ENCODE measurements at places on chromosomes 5 and 9. TPM values are rescaled to one million over a fixed set of nuclear protein-coding genes. Genes with fewer than 3 reads are reported as not detected.

Gene AK8
- polyA plus RNA-seq = 0.60 TPM

DNA sequence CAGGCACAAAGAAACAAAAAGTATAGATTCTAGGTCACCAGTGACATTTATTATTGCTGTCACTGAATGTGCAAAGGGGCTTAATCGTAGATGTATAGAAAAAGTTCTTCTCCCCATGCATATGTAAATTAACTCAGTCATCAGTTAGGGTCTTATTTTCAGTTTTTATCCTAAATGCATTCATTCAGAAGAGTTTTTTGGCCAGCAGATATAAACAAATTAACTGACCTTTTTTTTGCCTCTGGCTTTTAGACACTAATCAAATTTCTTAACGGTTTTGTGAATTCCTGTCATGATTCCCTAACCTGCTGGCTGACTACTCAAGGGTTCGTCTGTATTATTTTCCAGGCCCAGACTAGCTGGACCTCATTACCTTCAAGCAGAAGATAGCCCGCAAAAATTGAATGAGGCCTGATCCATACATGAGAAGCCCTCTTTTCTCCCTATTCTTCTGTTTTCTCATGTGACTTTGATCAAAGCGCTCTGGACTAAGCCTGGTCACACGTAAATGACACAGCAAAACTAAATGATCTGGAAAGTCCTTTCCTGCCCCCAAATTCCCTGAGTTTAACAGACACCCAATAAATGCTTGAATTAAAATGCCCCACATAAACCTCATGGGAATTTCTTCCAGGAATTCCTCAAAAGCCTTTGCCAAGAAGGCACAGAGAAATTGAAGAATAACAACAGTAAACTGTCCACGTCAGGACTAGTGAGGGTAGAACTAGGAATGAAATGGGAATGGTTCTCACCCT lies 83.7 kb downstream of the MYO10 start:
- no peaks in the 10 kb centered on the region for H3K27me3 ChIP-seq
- no peak for DNase-seq
- no peak overlapping the region for H3K4me3 ChIP-seq
- no peaks in the 10 kb centered on the region for H3K36me3 ChIP-seq

DNA sequence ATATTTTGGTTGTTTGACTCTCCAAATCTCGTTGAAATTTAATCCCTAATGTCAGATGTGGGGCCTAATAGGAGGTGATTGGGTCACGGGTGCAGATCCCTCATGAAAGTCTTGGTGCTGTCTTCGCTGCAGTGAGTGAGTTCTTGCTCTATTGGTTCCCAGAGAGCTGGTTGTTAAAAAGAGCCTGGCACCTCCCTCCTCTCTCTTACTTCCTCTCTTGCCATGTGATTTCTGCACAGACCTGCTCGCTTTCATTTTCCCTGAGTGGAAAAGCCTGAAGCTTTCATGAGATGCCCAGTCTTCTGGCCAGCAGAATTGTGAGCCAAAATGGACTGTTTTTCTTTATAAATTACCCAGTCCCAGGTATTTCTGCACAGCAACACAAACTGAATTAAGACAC lies 221.6 kb downstream of the MAT2B start:
- H3K27ac ChIP-seq = no peak overlapping the region
- no peaks in the 10 kb centered on the region for H3K27me3 ChIP-seq
- H3K4me3 ChIP-seq = no peak overlapping the region
- DNase-seq = no peak

- no peaks in the 10 kb centered on the region for H3K4me1 ChIP-seq
- no peak for DNase-seq
- H3K4me3 ChIP-seq = no peak overlapping the region
- no peak overlapping the region for H3K27ac ChIP-seq
These were observed 89.5 kb downstream of the EGFLAM start for GRCh38 chr5:38347896-38348295.

Gene F12
- polyA plus RNA-seq = 0.50 TPM

DNA sequence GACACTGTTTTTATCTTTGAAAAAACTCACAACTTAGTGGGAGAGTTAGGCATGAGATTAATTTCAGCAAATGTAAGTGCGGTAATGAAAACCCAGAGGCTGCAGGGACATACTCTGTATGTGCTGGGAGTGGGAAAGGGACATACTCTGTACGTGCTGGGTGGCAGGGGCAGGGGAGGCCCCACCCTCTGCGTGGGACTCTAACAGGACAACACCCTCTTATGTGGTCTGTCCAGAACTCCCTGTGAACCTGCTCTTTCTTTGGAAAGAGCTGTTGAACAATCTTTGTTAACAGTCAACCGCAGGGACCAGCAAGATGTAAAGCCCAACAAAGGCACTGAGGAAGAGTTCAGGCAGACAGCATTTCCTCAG lies 2.4 kb downstream of the MLANA start:
- H3K36me3 ChIP-seq = peaks cover 26% of the 10 kb centered on the region
- DNase-seq = no peak
- no peaks in the 10 kb centered on the region for H3K27me3 ChIP-seq
- H3K27ac ChIP-seq = no peak overlapping the region
- H3K4me3 ChIP-seq = no peak overlapping the region

Gene PPIC
- 6.9 TPM for polyA plus RNA-seq

GRCh38 chr5:89992201-89992600 lies 417.4 kb downstream of the CETN3 start:
- H3K27me3 ChIP-seq = no peaks in the 10 kb centered on the region
- no peaks in the 10 kb centered on the region for H3K36me3 ChIP-seq
- DNase-seq = no peak
- no peak overlapping the region for H3K4me3 ChIP-seq

Gene DOK3
- polyA plus RNA-seq = 4.9 TPM

GRCh38 chr9:109433476-109433875 lies 64.6 kb downstream of the PTPN3 start:
- no peak for DNase-seq
- no peaks in the 10 kb centered on the region for H3K4me1 ChIP-seq
- H3K27ac ChIP-seq = no peak overlapping the region
- peaks cover 22% of the 10 kb centered on the region for H3K36me3 ChIP-seq

GRCh38 chr5:86679949-86680348 lies 62.2 kb downstream of the COX7C start:
- no peak overlapping the region for H3K27ac ChIP-seq
- no peaks in the 10 kb centered on the region for H3K36me3 ChIP-seq
- no peaks in the 10 kb centered on the region for H3K27me3 ChIP-seq
- H3K4me3 ChIP-seq = no peak overlapping the region

Gene PLAC8L1
- not detected for polyA plus RNA-seq

- peak overlapping the region; percentile 84 for H3K4me3 ChIP-seq
- peak; percentile 68 for DNase-seq
- peaks cover 27% of the 10 kb centered on the region for H3K4me1 ChIP-seq
- H3K27ac ChIP-seq = peak overlapping the region; percentile 96
- no peaks in the 10 kb centered on the region for H3K36me3 ChIP-seq
These were observed 566 bp upstream of the FOCAD start for GRCh38 chr9:20683351-20684034.

Gene SMIM32
- polyA plus RNA-seq = 0.76 TPM

Gene CBY3
- not detected for polyA plus RNA-seq

Gene GRXCR2
- polyA plus RNA-seq = not detected

Gene DENND1A
- 8.7 TPM for polyA plus RNA-seq

DNA sequence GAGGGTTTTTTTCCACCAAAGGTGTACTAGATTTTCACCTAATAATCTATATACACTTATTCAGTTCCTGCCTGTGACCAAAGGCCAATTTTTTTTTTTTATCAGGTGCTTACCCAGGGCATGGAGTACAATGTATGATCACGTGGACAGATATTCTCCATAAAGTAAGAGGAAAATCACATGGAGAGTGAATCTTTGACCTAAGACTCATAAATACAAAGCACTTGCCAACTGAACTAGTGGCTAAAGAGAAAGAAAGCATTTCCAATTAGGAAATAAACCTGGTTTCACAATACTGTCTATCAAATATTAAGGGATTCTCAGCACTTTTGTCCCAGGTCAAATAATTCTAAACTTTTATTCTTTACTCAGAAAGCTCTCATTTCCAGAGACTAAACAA lies 33.0 kb upstream of the CEP120 start:
- no peak for DNase-seq
- H3K4me3 ChIP-seq = no peak overlapping the region
- no peak overlapping the region for H3K27ac ChIP-seq
- no peaks in the 10 kb centered on the region for H3K36me3 ChIP-seq

Gene LCN9
- polyA plus RNA-seq = not detected

Gene MFAP3
- 6.9 TPM for polyA plus RNA-seq

Gene SH3PXD2B
- polyA plus RNA-seq = 7.4 TPM

Gene INIP
- polyA plus RNA-seq = 14.8 TPM

Gene SPATA31D4
- polyA plus RNA-seq = not detected

Gene LHFPL2
- 9.8 TPM for polyA plus RNA-seq

Gene LTC4S
- 8.2 TPM for polyA plus RNA-seq

Gene C6
- polyA plus RNA-seq = 0.45 TPM

- H3K27me3 ChIP-seq = no peaks in the 10 kb centered on the region
- no peaks in the 10 kb centered on the region for H3K4me1 ChIP-seq
- DNase-seq = no peak
- no peak overlapping the region for H3K4me3 ChIP-seq
- H3K27ac ChIP-seq = no peak overlapping the region
- H3K36me3 ChIP-seq = no peaks in the 10 kb centered on the region
These were observed 189.5 kb downstream of the TMEM38B start for GRCh38 chr9:105883847-105884246.

Measured in stomach (tissue), 19 donors.